ENCODE measurements at places on chromosomes 3 and 15. TPM values are rescaled to one million over a fixed set of nuclear protein-coding genes. Genes with fewer than 3 reads are reported as not detected.
A peak's percentile ranks its signal among the peaks of the same experiment; 100 is the strongest.

DNA sequence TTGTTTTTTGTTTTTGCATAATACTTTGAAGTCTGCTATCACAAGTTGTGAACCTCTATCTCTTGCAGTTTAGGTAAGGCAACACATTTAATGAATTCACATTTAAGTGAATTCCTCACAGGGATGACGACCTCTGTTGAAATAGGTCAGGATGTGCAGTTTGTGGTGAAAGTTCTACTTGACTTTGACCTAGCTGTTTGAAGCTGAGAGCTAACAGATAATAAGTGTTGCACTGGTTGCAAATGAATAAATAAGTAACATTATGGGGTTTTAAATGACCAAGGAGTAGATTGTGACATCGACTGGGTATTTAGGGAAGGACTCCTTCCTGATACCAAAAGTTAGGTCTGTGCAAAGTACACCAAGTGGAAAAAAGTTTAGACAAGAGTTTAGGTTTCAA lies 23.9 kb downstream of the NIT2 start:
- no peaks in the 10 kb centered on the region for H3K4me1 ChIP-seq
- peaks cover 99% of the 10 kb centered on the region for H3K36me3 ChIP-seq

DNA sequence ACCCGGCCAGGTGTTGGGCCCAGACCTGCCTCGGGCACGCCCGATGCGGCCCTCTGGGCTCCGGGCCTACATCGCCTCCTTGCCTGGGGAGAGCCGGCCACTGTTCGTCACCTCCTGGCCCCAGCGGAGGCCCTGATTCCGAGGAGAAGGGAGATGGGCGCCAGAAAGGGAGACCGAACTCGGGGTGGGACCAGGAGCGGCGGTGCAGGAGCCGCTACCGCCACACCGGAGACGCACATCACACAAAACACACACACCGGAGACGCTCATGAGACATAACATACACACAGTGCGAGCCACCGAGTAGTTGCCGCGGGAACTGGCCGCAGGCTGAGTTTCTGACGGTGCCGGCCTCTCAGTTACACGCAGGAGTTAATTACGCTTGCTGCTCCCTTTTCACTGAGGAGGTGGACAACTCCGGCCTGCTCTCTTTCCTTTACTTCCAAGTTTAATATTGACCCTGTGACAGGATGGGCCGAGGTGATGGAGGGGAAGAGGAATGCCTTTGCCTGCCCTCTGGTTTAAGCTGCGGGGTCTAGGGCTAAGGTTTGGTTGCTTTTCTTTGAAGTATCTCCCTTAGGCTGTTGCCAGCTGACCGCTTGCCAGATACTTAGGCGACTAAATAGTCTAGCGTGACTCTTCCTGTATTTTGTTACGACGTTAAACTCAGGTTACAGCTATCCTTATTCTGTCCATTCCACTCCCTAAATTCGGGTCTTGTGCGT lies 570 bp downstream of the PCNP start:
- peak overlapping the region; percentile 97 for H3K27ac ChIP-seq
- H3K4me3 ChIP-seq: peak overlapping the region; percentile 90
- no peaks in the 10 kb centered on the region for H3K27me3 ChIP-seq
- peaks cover 15% of the 10 kb centered on the region for H3K36me3 ChIP-seq
- peak; percentile 45 for DNase-seq

DNA sequence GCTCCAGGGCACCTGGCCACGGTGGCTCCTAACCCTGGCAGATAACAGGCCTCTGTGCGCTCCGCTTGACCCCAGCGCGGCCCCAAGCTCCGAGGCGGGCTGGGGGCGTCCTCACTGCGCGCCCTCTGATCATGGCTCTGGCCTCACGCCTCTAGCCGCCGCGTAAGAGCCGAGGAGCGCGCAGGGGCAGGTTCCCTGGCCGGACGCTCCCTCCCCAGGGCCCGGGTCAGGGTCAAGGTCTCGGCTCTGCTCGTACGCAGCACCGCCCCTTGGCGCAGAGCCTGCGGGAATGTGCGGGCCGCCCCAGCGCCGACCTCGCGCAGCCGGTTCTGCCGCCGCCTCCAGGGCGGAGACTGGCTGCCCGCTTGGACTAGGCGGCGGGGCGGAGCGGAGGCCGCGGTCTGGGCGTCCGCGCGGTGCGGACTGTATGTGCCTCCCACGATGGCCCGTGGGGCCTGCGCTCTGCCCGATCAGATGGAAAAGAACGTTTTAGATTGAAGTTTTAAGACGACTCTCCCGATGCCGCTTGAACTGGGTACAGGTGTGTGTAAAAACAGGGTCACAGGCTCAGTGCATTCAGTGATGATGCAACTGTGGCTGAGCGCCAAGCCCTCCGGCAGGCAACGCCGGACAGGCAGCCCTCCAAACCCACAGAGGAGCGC lies 40.8 kb downstream of the CHST14 start:
- H3K27me3 ChIP-seq: no peaks in the 10 kb centered on the region
- no peaks in the 10 kb centered on the region for H3K36me3 ChIP-seq
- peaks cover 12% of the 10 kb centered on the region for H3K4me1 ChIP-seq
- peak overlapping the region; percentile 67 for H3K4me3 ChIP-seq
- peak; percentile 73 for DNase-seq

Gene COLQ
- total RNA-seq: 23.3 TPM

Gene C15orf40
- total RNA-seq: 10.0 TPM
